Muscle of back (tissue), 13 donors: ENCODE measurements at places on chromosomes 2 and 18. TPM values are rescaled to one million over a fixed set of nuclear protein-coding genes. Genes with fewer than 3 reads are reported as not detected.

Gene UGT1A8
- polyA plus RNA-seq, result not detected

Gene CCBE1
- polyA plus RNA-seq, result 3.6 TPM

Gene STAT4
- polyA plus RNA-seq, result 2.2 TPM

Gene ATP6V1C2
- 3.9 TPM for polyA plus RNA-seq

- no peak for DNase-seq
These were observed 12.3 kb upstream of the SPP2 start for GRCh38 chr2:234038076-234038802.

DNA sequence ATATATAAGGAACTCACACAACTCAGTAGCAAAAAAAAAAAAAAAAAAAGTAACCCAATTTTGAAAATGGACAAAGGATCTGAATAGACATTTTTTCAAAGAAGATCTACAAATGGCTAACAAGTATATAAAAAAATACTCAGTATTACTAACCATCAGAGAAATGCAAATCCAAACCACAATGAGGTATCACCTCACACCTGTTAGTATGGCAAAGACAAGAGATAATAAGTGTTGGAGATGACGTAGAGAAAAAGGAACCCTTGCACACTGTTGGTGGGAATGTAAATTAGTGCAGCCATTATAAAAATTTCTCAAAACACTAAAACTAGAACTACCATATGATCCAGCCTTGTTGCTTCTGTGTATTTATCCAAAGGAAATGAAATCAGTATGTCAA lies 5.8 kb upstream of the CNDP1 start:
- DNase-seq, result no peak

DNA sequence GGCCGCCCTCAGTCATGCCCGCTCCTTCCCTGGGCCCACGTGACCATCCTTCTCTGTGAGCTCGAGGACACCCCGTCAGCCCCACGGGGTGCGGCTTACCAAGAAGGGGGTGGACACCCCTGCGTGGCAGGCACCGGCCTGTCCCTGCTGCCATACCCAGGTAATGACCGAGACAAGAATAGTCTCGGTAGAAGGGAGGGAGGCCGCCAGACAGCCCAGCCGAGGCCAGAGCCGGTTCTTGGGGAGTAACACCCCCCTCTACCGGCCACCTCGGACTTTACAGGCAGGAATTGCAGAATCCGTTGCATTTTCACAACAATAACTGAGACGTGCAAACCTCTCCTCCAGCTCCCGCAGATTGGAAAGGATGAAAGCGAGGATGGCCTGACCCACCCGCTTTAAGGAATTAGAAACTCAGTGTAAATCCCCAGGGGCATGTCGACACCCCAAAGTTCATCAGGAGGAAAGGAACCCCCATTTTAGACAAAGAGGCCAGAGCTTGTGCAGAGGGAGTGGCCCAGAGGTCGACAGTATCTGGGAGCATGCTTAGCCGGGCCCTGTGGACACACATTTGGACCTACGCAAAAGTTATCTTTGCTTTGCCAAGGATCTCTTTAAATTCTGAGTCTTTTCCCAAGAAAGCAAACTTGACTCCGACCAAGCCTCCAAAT lies 60.1 kb upstream of the GLI2 start:
- no peak for DNase-seq
